GM12878 (cell line): ENCODE measurements at places on chromosomes 6 and 20. TPM values are rescaled to one million over a fixed set of nuclear protein-coding genes. Genes with fewer than 3 reads are reported as not detected.

The ANGPT4 gene
- polyA plus RNA-seq: not detected in 2 replicates

The RBPJL gene
- polyA plus RNA-seq: not detected in 2 replicates

The CD109 gene
- 2.0 and 2.1 TPM in 2 replicates for polyA plus RNA-seq

The CD83 gene
- 76.1 and 84.7 TPM in 2 replicates for polyA plus RNA-seq

The WFDC9 gene
- polyA plus RNA-seq: not detected in 2 replicates

The TREML2 gene
- polyA plus RNA-seq: 7.4 and 8.4 TPM in 2 replicates

The SNRPB gene
- 571 and 588 TPM in 2 replicates for polyA plus RNA-seq

The MYBL2 gene
- 16.9 and 44.1 TPM in 2 replicates for polyA plus RNA-seq

The C6orf52 gene
- polyA plus RNA-seq: 7.4 and 8.7 TPM in 2 replicates

The ZC3H12D gene
- 1.2 and 2.6 TPM in 2 replicates for polyA plus RNA-seq

The DAAM2 gene
- polyA plus RNA-seq: not detected in 2 replicates

The PRICKLE4 gene
- 0.35 TPM in 1 of 2 replicates, not detected in the other for polyA plus RNA-seq

The CALHM5 gene
- not detected in 2 replicates for polyA plus RNA-seq

The TMC2 gene
- polyA plus RNA-seq: not detected in 2 replicates

The CCDC170 gene
- not detected in 2 replicates for polyA plus RNA-seq

The NOTCH4 gene
- 2.1 and 3.2 TPM in 2 replicates for polyA plus RNA-seq

The SRSF6 gene
- polyA plus RNA-seq: 99.7 and 105 TPM in 2 replicates

The SYCP2 gene
- not detected in 2 replicates for polyA plus RNA-seq

The USP49 gene
- 2.6 and 3.2 TPM in 2 replicates for polyA plus RNA-seq

The HRH3 gene
- not detected in 2 replicates for polyA plus RNA-seq

The SKIC2 gene
- 58.4 and 63.7 TPM in 2 replicates for polyA plus RNA-seq

The TSBP1 gene
- polyA plus RNA-seq: not detected in 2 replicates
